ENCODE measurements at places on chromosomes 13 and 19.

GRCh38 chr13:99281811-99282263, 23.7 kb upstream of the GPR18 start:
- DNase-seq = peak; percentile 93

DNA sequence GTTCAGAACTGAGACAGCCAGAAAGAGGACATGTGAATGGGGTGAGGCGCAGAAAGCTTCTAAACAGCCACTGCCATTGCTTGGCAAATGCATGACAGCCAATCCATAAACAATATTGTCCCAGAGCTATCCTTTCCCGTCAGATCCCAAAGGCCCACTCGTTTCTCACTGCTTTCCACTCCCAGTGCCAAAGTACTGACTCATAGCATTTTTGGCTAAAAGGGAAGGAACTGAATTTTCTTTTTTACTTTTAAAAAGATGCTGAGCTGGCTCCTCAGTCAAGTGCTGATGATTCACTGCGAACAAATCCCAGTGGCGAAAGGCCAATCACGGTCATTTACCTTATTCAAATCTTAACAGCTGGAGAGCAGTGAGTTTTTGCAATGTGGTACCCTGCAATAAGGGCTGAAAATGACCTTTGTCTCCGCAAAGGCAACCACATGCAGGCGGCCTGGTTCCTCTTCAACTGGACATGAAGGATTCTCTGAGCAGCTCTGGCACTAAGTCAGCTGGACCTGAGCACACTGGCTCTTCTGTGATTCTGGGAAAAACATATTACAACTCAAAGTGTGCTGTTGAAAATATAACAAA, 151.7 kb downstream of the DCLK1 start:
- DNase-seq = peak; percentile 21

DNA sequence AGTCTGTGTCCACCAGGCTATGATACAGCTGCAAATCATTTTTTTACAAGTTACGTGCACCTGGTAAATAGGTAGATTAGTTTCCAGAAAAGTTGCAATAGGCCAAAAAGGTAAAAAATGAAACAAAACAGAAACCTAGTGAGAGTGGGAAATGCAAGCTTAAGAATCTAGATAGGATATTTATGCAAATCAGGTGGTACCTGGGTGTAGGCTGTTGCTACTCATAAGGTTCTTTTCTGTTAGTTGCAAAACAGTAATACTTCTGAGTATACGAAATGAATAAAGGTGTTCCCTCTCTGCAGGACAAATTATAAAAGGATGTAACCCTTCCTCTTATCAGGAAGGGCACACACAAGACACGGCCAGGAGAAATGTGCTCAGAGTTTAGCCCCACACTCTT, 97.9 kb downstream of the UGGT2 start:
- DNase-seq = no peak

- no peak for DNase-seq
These were observed 119.5 kb downstream of the ZAR1L start for GRCh38 chr13:32195713-32196112.

DNA sequence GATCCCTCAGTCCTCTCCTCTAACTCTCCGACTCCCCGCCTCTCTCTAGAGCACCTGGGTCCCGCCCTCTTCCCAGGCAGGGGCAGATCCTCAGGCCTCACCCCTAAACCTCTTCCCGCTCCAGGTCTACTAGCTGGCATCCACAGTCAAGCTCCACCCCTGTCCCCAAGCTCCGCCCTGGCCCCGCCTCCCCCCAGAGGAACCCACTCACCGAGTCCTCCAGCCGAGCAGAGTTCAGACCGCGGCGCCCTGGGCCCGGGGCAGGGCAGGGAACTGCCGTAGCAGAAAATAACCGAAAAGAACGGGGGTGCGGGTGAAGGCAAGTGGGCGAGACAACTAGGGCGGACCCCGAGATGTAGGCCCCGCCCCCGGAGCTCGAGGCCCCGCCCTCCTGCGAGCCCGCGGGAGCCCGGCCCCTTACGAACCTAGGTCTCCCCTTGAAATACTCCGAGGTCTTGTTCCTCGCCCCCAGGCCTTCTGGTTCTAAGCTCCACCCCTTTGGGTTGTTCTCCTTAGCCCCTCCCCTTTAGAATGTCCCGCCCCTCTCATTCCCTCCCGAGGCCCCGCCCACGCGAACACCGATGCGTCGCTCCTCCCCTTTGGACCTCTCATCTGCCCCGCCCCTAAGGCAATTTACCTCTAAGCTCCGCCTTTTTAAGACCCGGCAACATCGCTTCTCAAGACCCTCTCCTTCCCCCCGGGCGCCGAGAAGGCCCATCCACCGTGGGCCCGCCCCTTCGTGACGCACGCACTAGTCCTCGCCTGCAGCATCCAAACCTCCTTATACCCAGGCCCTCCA, at the start of gene GGN:
GGN (minus strand) TSS at position 485 of the 799 bp plus-strand sequence. CDS start 773 bp downstream, outside the sequence.
- DNase-seq = peak; percentile 64

DNA sequence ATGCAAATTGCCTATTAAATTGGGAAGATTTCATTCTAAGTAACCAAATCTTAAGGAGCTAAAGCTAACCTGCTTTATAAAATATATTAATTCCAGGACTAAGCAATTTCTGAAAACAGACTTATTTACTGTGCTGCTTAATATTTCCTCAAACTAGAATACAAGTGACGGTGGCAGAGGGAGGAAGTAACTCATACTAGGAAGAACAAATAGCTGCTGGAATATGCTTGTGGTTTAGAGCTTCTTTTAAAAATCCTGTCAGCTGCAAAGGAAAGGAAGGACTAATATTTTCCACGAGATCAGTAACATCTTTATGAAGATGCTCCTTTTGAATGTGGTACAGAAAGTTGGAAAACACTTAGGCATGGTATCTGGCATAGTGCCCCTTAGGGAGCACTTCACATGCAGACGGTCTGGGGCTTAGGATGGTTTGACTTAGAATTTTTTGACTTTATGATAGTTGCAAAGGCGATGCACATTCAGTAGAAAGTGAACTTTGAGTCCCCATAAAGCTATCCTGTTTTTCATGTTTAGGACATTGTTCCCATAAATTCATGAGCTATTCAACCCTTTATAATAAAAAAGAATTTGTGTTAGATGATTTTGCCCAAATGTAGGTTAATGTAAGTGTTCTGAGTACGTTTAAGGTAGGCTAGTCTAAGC, 3.4 kb upstream of the HNRNPA1L2 start:
- DNase-seq = no peak

- DNase-seq = no peak
These were observed 5.5 kb upstream of the ACP7 start for GRCh38 chr19:39078436-39079200.

DNA sequence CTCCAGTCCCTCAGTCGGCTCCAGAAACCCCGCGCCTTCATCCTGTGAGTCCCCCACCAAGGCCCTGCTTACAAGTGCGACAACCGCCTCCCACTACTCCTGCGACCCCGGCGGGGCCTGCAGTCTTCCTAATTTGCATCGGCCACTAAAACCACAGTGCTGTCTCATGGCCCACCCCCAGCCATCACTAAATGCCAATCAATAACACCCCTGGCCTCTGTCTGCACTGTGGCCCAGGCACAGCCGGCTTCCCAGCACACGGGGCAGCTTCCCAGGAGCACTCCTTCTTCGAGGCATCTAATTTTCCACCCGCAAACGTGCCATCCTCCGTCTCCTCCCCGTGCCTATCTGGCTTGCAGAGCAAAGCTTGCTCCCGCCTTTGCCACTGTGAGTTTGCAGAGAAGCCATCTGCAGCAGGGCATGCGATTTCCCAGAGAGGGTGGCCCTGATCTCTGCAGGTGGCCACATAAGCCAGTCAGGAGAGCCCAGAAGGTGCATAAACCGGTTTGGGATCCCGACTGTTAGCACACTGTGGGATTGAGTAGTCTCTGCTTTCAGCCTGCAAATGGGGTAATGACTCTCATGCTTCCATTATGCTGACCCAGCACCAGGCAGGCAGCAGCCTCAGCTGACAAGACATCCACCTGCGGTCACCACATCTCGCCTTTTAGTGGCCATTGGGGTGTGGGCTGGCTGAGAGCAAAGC, 34.0 kb upstream of the USE1 start:
- no peak for DNase-seq

DNA sequence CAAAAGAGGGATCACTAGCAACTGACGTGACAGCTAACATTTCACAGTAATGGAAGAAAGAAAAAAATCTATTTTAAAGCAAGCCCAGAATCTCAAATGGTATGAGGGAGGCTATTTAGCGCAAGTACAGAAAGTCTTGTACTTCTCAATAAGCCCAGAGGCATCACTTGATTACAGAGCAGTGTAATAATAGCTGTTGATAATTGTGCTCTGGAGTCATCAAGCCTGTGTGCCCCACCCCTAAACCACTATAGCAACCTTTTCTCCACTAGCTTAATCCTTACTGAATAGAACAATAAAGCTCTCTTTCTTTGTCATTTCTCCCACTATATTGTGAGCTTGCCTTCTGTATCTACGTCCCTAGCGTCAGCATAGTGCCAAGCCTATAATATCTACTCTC, 56.6 kb downstream of the FREM2 start:
- DNase-seq = no peak

DNA sequence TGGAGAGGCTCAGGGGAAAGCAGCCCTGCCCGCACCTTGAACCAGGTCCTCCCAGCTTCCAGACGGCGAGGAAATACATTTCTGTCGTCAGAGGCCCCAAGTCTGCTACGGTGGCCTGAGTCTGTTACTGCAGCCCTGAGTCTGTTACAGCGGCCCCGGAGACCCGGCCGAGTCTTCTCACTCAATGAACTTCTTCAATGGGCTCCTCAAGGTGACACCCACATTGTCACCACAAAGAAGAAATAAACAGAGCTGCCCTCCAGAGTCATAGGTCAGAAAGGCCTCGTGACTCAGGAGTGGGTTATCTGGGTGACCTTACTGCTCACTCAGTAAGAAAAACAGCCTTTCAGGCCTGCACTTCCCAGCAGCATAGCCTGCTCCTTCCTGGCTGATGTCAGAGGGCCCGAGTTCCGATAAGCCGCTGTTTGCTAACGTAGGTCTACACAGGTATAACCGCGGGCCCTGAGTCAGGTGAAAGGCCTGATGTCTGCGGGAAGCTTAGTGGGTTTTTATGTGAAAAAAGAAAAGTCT, 66.9 kb upstream of the TM9SF2 start:
- DNase-seq = peak; percentile 75

GRCh38 chr13:43529796-43530195, 257.0 kb downstream of the ENOX1 start:
- no peak for DNase-seq

DNA sequence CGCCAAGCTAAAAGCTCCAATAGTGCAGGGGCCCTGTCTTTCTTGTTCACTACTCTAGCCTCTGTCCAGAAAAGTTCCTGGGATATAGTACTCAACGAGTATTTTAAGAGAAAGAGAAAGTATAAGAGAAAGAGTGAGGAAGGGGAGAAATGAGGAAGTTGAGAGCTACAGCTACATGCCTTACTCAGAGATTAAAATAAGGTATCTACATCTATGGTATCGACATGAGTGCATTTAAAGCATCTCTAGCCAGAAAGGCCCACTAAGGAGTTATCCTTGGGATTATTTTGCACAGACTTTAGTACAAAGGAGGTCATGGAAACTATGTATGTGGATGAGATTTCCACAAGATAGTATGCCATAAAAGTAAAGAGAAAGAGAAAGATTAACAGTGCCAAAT, 28.5 kb downstream of the MYCBP2 start:
- DNase-seq = peak; percentile 55

GRCh38 chr13:113744197-113745000, 14.6 kb upstream of the TMEM255B start:
- DNase-seq = no peak

DNA sequence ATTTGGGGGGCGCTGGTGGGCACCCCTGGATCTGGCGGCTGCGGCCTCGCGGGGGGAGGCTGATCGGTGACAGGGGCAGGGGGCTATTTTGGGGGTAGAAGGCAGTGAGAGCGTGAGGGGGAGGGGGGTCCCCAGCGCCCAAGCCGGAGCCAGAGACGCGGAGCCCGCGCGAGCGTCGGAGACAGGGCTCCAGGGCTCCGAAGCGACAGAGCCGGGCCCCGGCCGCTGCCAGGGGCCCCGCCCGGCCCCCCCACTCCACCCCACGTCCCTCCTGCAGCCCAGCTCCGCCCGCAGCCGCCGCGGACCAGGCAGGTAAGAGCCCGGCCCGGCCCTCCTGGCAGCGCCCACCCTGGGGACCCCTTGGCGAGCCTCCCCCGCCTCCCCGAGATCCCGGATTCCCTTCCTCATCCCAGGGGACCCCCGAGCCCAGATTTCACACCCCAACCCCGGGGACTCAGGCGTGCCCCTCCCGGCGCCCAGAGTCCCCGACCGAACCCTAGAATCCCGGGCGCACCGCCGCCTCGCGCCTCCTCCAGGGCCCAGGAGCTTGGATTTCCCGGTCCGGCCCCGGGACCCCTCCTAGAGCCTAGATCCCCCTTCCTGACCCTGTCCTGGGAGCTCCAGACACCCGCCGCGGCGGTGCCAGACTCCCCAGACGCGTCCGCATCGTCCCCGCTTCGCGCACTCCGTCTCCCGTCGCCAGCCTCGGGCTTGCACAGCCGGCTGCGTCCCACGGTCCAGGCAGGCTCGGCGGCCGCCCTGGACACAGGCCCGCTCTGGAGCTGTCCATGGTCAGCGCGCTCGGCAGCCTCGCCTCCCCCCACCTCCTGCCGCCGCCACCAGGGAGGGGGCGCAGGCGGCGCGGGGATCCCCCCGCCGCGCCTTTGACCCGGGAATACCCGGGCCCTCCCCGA, at the start of gene PPFIA3:
PPFIA3 (plus strand) TSS at position 134 of the 914 bp plus-strand sequence. CDS start 8,330 bp downstream, outside the sequence.
- DNase-seq = peak; percentile 50

DNA sequence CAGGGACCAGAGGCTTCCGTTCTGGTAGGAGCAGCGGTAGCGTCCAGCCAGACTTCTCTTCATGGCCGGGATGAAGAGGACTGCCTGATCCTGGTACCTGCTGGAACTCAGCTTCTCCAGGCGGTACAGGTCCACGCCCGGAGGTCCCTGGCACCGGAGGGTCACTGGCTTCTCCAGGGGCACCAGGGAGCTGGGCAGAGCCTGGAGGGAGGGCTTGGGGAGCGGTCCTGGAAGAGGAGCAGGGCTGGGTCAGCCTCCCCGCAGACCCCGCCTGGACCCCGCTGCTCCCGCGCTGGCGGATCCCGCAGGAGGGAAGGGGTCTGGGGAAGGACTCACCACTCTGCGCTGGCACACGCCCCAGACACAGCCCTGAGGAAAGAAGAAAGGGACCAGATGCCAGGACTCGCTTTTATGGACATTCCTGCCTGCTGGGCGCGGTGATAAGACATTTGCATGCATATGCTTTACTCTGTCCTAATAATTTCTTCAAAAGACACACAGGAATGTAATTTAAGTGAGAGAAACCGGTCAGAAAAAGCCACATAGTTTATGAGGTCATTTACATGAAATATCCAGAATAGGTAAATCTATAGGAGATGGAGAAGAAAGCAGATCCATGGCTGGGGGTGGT, 5.8 kb downstream of the GP6 start:
- DNase-seq = no peak

DNA sequence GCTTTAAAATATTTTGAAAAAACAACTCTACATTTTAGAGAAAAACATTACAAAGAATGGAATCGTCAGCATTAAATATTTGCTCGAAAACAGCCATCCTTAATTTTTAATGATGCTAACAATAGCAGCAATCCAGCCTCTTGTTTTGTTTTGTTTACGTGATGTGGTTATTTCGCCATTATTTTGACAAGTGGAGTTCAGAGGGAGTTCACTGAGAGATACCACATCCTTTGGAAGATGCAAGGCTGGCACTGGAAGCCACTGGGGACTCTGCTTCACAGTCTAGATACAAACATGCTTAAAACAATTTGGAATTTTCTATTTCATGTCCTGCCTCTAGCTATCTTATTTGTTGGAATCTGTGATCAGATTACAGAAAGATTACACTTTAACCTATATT, 556.3 kb downstream of the PCDH17 start:
- DNase-seq = no peak

- DNase-seq = no peak
These were observed 49.8 kb upstream of the SLC7A9 start for GRCh38 chr19:32919365-32919764.

All from inflammatory macrophage treated with lipopolysaccharide for 4 hours (primary cell).